ENCODE measurements at places on chromosomes 7 and 10. TPM values are rescaled to one million over a fixed set of nuclear protein-coding genes. Genes with fewer than 3 reads are reported as not detected.

The VWDE gene
- not detected for total RNA-seq

The EGFR gene
- total RNA-seq, result 0.56 TPM

The BUD23 gene
- 31.5 TPM for total RNA-seq

The IQCE gene
- 10.4 TPM for total RNA-seq

The HOXA13 gene
- under 0.01 TPM for total RNA-seq

The DRGX gene
- not detected for total RNA-seq

The ENO4 gene
- total RNA-seq, result not detected

The WNT8B gene
- total RNA-seq, result not detected

The UNC5B gene
- total RNA-seq, result 12.1 TPM

The STOX1 gene
- 0.34 TPM for total RNA-seq

The ANKRD30A gene
- not detected for total RNA-seq

The HHEX gene
- 66.9 TPM for total RNA-seq

Measured in dermis blood vessel endothelial cell (primary cell).